Panc1 (cell line): ENCODE measurements at places on chromosomes 12 and 14.
A peak's percentile ranks its signal among the peaks of the same experiment; 100 is the strongest.

DNA sequence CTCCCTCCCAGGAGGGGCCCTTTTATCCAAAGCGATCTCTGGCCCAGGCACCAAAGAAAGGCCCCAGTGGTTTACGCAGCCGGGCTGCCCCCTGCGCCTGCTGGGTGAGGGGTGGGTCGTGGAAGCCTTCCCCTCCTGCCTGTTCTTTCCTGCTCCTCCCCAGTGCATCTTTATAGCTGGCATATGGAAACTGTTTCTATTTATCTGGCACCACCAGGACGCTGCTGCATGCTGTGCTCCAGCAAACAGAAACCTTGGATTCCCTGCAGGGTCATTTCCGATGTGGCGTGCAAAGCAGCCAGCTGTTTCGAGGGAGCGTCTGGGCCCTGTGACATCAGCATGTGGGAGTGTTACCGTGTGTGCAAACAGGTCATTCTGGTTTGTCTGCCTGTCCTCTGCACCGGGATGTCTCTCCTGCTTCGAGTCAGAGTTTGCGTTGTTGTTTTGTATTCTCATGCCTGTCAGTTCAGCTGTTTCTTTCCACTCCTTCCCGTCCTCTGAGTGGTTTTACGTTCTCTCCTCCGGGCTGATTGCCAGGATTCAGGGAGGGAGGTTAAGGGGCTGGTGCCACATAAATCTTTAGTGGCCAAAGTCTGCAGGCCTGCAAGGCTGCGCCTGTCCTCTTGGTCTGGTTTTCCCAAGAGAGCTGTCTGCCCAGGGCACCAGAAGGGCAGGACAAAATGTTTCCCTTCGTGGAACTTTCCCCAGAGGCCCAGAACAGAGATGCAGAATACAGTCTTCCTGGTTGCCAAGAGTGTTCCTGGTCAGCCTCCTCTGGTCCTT lies 24.6 kb downstream of the TPCN1 start:
- peaks cover 53% of the 10 kb centered on the region for H3K4me1 ChIP-seq
- H3K27me3 ChIP-seq: no peaks in the 10 kb centered on the region
- H3K4me3 ChIP-seq: peak overlapping the region; percentile 12
- no peaks in the 10 kb centered on the region for H3K36me3 ChIP-seq
- peak overlapping the region; percentile 37 for H3K27ac ChIP-seq

- H3K4me3 ChIP-seq: no peak overlapping the region
- no peaks in the 10 kb centered on the region for H3K27me3 ChIP-seq
- no peak overlapping the region for H3K27ac ChIP-seq
- H3K36me3 ChIP-seq: no peaks in the 10 kb centered on the region
Observed at GRCh38 chr12:65673732-65674131, 150.6 kb upstream of the HMGA2 start.

DNA sequence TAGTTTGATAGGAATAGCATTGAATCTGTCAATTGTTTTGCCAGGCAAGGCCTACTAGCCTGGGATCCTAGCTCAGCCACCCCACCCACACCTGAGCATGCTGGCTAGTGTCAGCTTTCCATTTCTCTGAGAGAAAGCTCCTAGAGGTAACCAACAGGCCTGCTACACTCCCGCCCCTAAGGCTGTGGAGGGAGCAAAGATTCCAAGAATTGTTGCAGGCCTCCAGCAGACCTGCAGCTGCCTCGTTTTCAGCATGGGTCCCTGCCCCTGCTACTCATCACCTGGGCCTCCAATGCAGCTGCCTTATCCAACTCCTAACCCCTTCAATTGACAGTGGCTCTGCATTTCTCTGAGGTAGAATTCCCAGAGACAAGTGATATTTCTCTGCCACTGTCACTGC lies 852.4 kb upstream of the MDGA2 start:
- no peaks in the 10 kb centered on the region for H3K27me3 ChIP-seq
- no peak overlapping the region for H3K4me3 ChIP-seq
- H3K4me1 ChIP-seq: no peaks in the 10 kb centered on the region
- H3K36me3 ChIP-seq: no peaks in the 10 kb centered on the region

DNA sequence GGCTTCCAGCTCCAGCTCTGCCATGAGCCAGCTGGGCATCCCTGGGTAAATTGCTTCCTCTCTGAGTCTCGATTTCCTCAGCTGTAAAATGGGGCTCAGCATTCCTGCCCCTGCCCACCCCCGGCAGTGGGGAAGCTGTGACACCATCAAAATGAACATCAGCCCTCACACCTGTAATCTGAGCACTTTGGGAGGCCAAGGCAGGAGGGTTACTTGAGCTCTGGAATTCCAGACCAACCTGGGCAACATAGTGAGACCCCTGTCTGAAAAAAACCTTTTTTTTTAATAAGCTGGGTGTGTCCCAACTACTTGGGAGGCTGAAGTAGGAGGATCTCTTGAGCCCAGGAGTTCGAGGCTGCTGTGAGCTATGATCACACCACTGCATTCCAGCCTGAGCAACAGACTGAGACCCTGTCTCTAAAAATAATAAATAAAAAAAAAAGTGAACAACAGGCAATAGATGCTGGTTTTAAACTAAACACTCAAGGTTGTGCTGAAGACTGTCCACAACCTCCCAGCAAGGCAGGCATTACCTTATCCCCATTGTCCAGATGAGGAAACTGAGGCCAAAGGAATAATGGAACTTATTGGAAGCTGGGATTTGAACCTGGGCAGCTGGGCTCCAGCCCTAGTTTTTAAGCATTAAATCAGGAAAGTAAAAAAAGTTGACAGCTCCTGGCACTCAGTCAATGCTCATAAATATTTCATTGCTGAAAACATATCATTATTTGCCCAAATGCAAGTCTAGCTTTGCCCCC lies 4.3 kb downstream of the TRPV4 start:
- no peak overlapping the region for H3K4me3 ChIP-seq
- no peaks in the 10 kb centered on the region for H3K4me1 ChIP-seq
- no peaks in the 10 kb centered on the region for H3K27me3 ChIP-seq
- H3K36me3 ChIP-seq: no peaks in the 10 kb centered on the region
- no peak for DNase-seq

GRCh38 chr14:95700221-95700976 lies 13.5 kb downstream of the TCL1A start:
- DNase-seq: no peak
- H3K36me3 ChIP-seq: no peaks in the 10 kb centered on the region
- H3K27me3 ChIP-seq: no peaks in the 10 kb centered on the region; the same call in 1 of the 2 replicates
- H3K4me1 ChIP-seq: no peaks in the 10 kb centered on the region
- H3K27ac ChIP-seq: no peak overlapping the region
- no peak overlapping the region for H3K4me3 ChIP-seq
